ENCODE measurements at places on chromosomes 1 and 21.

DNA sequence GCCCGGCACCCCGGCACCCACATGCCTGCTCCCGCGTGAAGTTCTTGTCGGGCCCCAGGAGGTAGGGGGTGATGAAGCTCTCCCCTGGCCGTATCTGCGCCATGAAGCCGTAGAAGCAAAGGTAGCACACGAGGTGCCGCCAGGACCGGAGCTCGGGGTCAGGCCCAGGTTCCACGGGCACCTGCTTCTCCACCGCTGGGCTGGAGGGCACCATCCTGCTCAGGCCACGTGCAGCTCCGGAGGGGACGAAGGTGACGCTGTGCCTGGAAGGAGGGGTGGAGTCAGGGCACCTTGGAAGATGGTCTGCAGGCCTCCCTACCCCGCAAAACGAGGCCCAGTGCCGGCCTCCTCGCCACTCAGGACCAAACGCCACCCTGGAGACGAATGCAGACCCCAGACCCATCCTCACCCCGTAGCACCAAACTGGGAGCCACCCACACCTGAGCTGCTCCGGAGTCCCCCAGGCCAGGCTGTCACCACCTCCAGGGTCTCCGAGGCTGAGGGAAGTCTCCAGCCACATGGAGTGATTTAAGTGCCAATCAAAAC lies 4.4 kb downstream of the SLC19A1 start:
- DNase-seq, result no peak

- no peak for DNase-seq
Measured at GRCh38 chr1:50148142-50148923, 39.6 kb downstream of the ELAVL4 start.

DNA sequence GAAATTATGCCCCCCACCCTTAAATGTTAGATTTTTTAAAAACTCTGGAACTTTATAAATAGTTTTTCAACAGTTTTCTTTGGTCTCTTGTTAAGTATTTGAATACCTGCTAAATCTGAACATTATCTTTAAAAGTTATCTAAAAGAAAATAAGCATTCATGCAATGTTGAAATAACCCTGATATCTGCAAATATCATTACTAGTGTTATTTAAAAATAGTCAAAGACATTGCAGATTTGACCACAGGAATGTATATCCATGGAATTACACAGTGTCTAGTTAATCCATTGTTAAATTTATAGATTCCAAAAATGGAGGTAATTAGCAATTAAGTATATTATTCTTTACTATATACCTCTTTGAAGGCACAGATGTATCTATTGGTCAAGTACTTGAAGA lies 42.0 kb downstream of the PRRX1 start:
- no peak for DNase-seq

GRCh38 chr1:8631163-8631562 lies 186.3 kb downstream of the RERE start:
- no peak for DNase-seq

DNA sequence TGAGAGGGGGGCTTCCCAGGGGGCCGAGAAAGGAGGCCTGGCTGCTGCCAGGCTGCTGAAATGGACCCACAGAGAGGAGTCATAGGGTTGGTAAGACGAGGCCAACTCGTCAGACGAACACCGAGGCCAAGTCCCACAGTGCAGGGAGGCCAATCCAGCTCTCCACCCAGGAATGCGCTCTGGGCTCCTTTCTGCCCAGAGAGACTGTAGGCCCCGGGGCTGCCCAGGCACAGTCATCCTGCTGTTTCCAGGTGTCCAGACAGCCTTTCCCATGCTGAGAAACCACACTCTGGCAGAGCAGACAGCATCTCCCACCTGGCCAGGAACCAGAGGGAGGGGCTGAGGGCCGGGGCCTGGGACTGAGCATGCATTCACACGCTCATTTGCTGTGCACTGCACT lies 26.7 kb upstream of the RSPO1 start:
- no peak for DNase-seq

DNA sequence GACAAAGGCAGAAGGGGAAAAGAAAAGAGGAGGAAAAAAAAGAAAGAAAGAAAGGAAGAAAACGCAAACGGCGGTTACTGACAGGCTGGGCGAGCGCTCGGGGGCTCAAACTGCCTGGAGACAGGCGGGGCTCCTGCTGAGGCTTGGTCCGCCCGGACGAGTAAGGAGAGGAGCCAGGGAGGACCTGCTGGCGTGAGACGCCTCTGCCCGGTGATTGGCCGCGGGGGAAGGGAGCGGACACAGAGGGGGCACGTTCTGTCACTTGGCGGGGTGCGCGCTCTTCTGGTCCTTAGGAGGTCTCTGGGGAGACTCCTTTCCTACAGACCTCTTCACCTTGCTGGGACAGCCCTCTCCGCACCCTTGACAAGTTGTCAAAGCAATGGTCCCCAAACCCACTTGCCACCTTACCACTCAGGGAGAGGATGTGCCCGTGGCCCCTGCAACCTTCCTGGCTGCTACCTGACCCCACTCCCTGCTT lies 791 bp upstream of the PIK3R3 start:
- no peak for DNase-seq

- DNase-seq, result no peak
Measured at GRCh38 chr1:25065321-25065721, 135.2 kb upstream of the RUNX3 start.

DNA sequence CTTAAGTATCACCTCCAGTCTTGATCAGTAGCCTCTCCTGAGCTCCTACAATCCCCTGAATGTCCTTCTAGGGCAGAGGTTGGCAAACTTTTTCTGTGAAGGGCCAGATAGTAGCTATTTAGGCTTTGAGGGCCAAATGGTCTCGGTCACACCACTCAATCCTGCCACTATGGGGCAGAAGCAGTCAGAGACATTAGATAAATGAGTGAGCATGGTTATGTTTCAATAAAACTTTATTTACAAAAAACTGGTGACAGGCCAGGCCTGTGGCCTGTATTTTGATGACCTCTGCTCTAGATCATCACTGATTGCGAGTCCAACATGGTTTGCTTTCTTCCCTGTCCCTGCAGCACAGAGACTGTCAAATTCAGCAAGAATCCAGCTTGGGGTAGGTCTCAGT lies 36.3 kb downstream of the LRP8 start:
- DNase-seq, result no peak

DNA sequence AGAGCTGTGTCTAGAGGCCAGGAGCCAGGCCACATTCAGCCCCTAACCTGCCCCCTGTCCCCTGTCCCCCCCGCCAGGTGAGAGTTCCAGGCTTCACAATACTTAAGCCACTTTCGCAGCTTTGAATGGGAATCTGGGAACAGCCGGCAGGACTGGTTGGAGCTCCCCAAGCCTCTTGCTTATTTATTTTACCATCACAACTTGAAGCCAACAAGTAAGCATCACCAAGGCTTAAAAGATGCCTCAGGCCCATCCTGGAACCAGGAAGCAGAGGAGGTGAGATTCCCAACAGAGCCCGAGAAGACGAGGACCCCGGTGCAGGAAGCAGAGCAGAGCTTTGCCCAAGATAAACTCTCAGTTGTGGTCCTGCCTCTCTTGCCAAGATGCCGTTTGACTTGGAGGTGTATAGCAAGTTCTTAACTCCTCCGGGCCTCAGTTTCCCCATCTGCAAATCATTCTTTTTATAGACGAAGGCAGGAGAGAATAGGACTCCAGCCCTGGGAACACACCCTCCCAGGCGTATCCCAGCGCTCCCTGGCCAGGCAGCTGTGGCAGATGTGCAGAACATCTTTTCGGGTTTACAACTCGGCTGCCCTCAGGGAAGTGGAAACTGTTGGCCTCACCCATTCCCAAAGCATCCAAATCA lies 66.8 kb upstream of the SLC25A33 start:
- no peak for DNase-seq

DNA sequence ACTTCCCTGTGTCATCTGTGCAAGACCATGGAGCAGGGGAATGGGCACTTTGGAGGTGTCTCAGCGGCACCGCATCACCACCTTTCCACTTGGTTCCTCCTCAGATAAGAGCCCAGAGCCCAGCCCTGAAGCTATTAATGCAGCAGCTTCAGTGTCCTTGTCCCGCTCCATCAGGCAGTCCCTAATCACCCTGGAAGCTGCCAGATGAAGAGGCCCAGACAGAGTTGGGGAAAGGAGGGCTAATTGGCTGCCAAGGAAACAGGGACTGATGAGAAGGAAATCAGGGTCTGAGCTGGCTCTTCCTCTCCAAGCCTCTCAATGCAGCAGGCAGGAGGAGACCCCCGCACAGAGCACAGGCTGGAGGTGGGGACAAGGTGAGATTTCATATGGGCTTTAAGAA lies 83.1 kb upstream of the KLHDC7A start:
- no peak for DNase-seq

GRCh38 chr1:193366764-193367507 lies 180.5 kb upstream of the B3GALT2 start:
- no peak for DNase-seq

- DNase-seq, result no peak
Measured at GRCh38 chr1:158199849-158200248, 19.2 kb downstream of the CD1D start.

GRCh38 chr1:165876121-165876520 lies 48.7 kb downstream of the UCK2 start:
- no peak for DNase-seq

DNA sequence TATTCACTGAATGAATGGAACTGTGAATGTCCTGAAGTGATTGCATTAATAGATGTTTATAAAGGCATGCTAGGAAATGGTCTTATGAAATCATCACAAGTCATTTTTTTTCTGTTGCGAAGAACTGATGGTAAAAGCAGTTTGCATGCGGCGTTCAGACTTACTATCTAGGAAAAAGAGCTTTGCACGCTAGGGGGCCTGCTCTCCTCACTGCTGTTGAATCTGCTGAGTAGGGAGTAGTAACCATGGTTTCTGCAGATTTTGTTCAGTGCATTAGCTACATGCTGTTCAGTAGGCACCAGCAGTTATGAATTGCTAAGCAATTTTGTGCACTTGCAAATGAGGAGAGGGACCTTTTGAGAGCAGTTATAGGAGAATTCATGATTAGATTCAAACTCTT lies 57.9 kb downstream of the CENPF start:
- DNase-seq, result no peak

DNA sequence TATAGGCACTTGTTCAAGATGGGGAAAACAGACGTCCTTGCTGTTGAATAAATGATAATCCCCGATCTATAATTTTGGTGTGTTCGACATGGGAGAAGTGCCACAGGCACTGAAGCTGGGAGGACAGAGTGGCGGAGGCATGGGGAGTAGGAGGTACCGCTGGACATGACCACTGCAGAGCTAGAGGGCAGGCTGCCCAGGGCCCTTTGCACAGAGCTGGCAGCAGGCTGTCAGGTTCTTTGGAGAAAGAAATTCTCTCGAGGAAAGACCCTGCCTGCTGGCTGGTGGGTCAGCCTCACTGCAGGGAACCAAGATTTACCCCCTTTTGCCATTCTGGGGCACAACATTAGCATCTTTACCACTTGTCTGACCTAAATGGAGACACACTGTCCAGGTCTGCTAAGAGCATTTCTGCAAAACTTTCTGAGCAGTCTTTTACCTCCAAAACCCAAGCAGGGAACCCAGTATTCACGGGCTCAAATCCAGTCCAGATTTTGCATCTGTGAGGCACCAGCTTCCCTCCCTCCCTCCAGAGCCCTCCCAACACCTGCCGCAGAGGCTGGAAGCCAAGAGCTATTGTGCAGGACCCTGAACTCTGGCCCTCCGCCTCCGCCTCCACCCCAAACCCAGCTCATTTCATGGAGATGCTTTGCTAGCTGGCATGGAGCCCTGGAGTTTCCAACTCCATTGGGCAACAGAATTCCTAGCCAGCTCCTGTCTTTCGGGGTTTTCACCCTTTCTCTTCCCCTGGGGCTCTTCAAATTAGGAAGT lies 142.3 kb downstream of the PLXNA2 start:
- no peak for DNase-seq

- DNase-seq, result no peak
Measured at GRCh38 chr21:17269760-17270159, 243.1 kb upstream of the CXADR start.

DNA sequence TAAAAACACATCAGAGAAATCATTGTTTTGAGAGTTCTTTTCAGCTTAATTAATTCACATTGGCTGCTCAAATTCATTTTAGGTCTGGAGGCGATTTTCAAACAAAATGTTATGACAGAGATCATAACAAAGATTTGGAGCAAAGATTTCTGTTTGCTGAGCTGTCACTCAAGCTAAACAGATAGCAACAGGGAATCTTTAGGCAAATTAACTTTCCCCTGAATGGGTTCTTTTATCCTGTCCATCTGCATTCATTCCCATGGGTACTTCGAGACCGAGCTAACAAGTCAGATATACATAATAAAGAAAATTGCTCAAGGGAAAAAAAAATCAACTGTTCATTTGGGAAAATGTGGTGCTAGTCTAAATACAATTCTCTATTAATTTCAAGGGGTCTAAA lies 30.2 kb upstream of the CA6 start:
- no peak for DNase-seq

GRCh38 chr1:237197470-237198425 lies 155.8 kb downstream of the RYR2 start:
- DNase-seq, result no peak

DNA sequence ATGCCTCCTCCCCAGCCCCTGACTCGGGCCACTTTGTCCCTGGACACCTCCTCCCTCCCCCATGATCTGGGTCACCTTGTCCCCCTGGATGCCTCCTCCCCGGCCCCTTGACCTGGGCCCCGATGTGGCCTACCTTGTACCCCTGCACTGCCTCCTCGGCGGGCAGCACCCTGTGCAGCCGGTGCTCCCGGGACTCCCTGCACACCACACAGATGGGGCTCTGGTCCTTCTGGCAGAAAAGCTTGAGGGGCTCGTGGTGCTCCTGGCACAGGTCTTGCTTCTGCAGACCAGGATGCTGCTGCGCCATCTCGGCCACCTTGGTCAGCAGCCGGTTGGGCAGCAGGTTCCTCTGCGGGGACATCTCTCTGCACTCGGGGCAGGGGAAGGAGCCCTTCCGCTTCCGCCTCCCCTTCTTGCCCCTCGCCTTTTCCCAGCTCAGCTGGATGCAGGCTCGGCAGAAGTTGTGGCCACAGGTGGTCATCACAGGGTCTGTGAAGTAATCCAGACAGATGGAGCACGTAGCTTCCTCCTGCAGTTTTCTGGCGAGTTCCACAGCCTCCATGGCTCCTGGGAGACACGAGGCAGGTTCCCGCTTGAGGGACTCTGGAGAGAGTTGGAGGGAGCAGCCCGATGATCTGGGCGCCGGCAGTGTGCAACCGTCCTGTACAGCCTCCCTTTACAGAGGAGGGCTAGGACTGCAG lies 2.0 kb downstream of the TRIM17 start:
- DNase-seq, result no peak

DNA sequence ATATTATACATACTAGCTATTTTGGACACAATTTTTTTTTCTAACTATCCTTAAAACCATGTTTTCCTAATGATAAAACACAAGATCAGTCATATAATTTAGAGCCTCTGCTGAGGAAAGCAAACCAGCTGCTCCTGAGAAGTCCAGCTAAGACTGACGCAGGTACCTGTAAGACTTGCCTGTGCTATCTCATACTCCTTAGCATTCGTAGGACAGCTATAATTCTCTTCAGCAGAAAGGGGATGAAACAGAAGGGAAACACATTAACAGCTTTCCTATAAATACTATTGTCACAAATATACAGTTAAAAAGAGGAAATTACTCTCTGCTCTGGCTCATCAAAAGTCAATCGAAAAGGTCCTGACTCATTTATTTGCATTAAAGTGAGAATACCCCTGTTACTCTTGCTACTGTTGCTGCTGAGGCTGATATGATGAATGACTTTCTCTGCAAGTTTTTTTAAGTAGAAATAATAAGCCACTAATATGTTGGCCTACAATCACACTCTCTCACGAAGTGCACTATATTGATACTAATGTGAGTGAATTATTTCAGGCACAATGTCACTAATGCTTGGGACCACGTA lies 757.1 kb downstream of the KCNT2 start:
- no peak for DNase-seq

- no peak for DNase-seq
Measured at GRCh38 chr21:43965911-43966585, 46.1 kb upstream of the TRAPPC10 start.
